M059J (cell line): ENCODE measurements at places on chromosomes 1 and 21. TPM values are rescaled to one million over a fixed set of nuclear protein-coding genes. Genes with fewer than 3 reads are reported as not detected.
A peak's percentile ranks its signal among the peaks of the same experiment; 100 is the strongest.

NFYC gene
- 24.9 and 38.1 TPM in 2 replicates for total RNA-seq

ANGPTL7 gene
- 0.12 and 0.22 TPM in 2 replicates for total RNA-seq

TSACC gene
- total RNA-seq, result not detected in 2 replicates

KRTAP13-4 gene
- not detected in 2 replicates for total RNA-seq

APCS gene
- total RNA-seq, result not detected in 2 replicates

DYNLT5 gene
- 5.2 and 7.8 TPM in 2 replicates for total RNA-seq

OR2G6 gene
- not detected in 2 replicates for total RNA-seq

MATN1 gene
- 0.10 TPM in 1 of 2 replicates, not detected in the other for total RNA-seq

LRRC38 gene
- 0.15 and 0.37 TPM in 2 replicates for total RNA-seq

POU3F1 gene
- not detected in 2 replicates for total RNA-seq

MMEL1 gene
- not detected in 2 replicates for total RNA-seq

CHD5 gene
- 0.07 TPM in 1 of 2 replicates, not detected in the other for total RNA-seq

OR2L3 gene
- not detected in 2 replicates for total RNA-seq

PTAFR gene
- total RNA-seq, result 0.07 and 0.47 TPM in 2 replicates

EIF4G3 gene
- total RNA-seq, result 32.2 and 57.2 TPM in 2 replicates

MX2 gene
- total RNA-seq, result 346 and 370 TPM in 2 replicates

RHEX gene
- not detected in 2 replicates for total RNA-seq

TEDDM1 gene
- total RNA-seq, result not detected in 2 replicates

HSPA6 gene
- 0.15 and 0.44 TPM in 2 replicates for total RNA-seq

GRCh38 chr21:34513129-34513675 lies 1.2 kb upstream of the KCNE1 start:
- DNase-seq, result no peak

DNA sequence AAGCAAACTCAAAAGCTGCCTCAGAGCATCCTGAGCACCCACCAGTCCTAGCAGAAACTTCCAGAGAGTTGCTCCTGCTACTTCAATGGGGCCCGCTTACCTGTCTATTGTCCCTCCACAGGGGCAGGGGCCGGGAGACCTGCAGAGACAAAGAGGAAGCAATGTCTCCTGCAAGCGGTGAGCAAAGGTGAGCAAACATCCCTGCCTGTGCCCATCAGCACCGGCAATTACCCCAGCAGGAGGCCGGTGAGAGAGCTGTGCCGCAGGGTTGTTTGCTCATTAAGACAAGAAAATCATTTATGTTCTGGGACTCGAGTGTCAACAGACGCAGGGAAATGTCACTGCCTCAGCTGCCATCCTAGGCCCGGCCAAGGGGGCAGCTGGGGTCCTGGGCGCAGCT lies 53.8 kb upstream of the TARDBP start:
- DNase-seq, result no peak

- peak; percentile 81 for DNase-seq
Measured at GRCh38 chr1:111739925-111740765, 950 bp upstream of the INKA2 start.

GRCh38 chr1:202247837-202248795 lies 54.5 kb downstream of the LGR6 start:
- DNase-seq, result no peak

- DNase-seq, result no peak
Measured at GRCh38 chr1:208369658-208370057, 125.5 kb upstream of the PLXNA2 start.

GRCh38 chr1:66533804-66534740 lies at the start of gene SGIP1:
Gene SGIP1 (plus strand): TSS chr1:66534153. CDS start chr1:66534359, 206 bp downstream.
- DNase-seq, result peak; percentile 80

GRCh38 chr1:22349362-22350043 lies 102.1 kb upstream of the ZBTB40 start:
- DNase-seq, result no peak

GRCh38 chr21:43842742-43843141 lies 22.3 kb upstream of the AGPAT3 start:
- DNase-seq, result no peak

DNA sequence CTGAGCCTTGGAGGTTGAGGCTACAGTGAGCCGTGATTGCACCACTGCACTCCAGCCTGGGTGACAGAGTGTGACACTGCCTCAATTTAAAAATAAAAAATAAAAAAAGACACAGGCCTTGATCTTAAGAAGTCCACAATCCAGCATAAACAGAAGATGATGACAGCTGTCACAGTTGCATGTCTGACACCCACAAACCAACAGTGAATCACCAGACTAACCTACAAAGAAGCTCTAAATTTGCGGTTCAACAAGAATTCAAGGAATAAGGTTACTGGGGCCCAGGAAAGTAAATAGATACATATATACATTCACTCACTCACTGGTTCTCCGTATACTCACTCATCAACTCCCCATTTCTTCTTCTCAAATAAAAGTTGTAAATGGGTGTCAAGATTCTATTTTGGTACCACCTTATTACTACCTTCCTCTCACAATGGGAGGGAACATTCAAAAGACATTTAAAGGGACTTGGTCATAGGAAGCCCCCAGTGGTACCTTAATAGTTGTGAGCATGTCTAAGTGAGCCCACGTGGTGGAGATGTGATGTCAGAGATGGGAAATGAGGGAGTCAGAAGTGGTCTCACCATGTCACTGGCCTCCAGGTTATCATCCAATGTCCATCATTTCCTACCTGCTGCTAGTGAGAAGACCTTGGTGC lies 66.9 kb upstream of the PRDX6 start:
- DNase-seq, result peak; percentile 90

GRCh38 chr1:54274448-54274847 lies 74.5 kb downstream of the MRPL37 start:
- DNase-seq, result no peak

GRCh38 chr1:166119471-166119965 lies 47.3 kb downstream of the FAM78B start:
- DNase-seq, result no peak

GRCh38 chr1:208397286-208397685 lies 153.1 kb upstream of the PLXNA2 start:
- no peak for DNase-seq

- DNase-seq, result peak; percentile 14
Measured at GRCh38 chr21:16186742-16187141, 457.0 kb downstream of the USP25 start.

GRCh38 chr1:21568006-21568746 lies 59.0 kb downstream of the ALPL start:
- peak; percentile 77 for DNase-seq

- peak; percentile 11 for DNase-seq
Measured at GRCh38 chr1:175376194-175376593, 183.6 kb upstream of the KIAA0040 start.

- DNase-seq, result peak; percentile 94
Measured at GRCh38 chr1:110393691-110394492, 3.1 kb upstream of the SLC16A4 start.

DNA sequence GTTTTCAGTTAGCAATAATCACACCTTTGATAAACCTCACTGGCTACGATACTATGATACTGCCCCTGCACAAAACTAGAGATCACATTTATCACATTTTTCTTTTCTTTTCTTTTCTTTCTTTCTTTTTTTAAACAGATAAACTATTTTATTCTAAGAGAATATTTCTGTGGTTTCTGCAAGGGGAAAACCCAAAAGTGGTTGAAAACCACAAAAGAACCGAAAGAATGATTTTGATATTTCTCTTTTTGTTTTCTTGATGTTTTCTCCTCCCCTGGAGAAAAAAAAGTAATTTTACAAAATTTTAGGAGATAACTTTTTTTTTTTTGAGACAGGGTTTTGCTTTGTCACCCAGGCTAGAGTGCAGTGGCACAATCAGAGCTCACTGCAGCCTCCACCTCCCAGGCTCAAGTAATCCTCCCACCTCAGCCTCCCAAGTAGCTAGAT lies 18.4 kb upstream of the FRRS1 start:
- DNase-seq, result no peak

GRCh38 chr1:52552236-52552504 lies 722 bp downstream of the TUT4 start:
- DNase-seq, result peak; percentile 76

GRCh38 chr1:110205156-110205555 lies 5.0 kb upstream of the KCNC4 start:
- DNase-seq, result no peak

DNA sequence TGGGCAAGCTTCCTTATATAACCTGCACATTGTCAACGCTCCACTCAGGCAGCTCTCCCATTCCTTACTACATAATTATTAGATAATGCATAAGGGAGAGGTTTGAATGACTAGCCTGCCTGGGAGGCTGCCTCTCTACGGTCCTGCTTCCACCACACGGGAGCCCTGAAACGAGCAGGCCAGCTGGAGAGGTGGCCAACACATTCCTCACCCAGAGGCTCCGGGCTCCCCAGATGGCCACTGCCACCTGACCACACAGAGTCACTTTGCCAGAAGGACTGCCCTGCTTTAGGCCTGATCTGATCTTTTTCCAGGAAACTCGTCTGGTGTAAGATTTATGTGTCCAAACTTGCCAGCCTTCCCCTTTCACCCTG lies 27.9 kb downstream of the HIVEP3 start:
- peak; percentile 81 for DNase-seq

DNA sequence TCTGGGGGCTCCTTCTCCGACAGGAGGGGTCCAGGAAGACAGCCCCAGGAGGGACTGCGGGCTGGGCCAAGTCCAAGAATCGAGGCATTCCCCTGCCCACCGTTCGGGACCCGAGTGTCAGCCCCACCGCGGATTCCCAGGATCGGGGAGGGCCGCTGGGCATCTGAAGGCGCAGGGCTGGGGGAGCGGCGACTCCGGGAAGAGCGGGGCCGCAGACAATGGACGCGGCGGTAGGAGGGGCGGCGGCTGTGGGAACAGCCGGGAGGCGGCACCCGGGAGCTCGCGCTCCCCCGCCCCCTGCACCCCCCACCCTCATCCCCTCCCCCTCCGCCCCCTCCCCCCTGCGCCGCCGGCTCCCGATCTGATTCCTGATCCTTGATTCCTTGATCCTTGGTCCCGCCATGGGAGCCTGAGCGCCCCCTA lies at the start of gene VANGL2:
TSS of gene VANGL2 (plus strand) at position 342 of the 423 bp plus-strand sequence. CDS start 15,274 bp downstream, outside the sequence.
- peak; percentile 15 for DNase-seq

GRCh38 chr1:230643908-230644307 lies 1.6 kb downstream of the COG2 start:
- DNase-seq, result peak; percentile 13

DNA sequence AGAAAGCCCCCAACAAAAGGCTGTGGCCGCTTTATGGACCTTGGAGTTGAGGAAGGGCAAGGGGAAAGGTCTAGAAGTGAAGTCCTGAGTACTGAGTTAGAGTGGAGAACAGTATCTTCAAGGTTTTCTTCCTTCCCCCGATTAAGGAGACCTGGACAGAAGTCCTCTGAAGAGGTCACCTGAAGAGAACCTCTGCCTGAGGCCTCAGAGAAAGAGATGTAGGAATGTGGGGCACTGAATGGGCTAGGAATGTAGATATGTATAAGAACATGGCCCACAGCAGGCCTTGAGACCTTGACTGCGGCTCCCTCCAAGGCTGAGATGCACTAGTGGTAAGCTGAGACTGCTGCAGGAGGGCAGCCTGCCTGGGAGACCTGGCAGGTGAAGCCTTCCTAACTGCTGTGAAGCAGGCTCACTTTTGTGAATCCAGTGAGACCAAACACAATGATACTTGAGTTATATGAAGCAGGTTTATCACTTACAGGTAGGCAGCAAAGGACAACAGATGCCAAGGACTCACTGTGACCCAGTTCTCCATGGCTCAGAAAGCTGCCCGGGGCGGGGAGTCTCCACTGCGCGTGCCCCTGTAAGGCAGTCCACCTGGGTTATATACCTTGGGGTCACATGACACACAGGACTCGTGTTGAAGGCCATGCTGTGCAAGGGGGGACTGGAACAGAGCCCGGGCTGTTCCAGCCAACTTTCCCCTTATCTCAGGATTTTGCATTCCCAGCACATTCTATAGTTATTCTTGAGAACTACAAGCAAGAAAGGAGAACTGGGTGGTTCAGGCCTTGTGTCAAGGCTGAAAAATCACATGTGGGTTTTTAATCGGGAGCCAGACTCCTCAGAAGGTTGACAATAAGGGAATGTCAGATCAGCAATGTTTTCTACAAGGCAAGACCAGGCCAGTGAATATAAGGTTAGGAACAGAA lies 78.8 kb upstream of the PPM1J start:
- DNase-seq, result no peak

- DNase-seq, result no peak
Measured at GRCh38 chr1:91897016-91897415, 11.1 kb upstream of the TGFBR3 start.

GRCh38 chr1:11528611-11529261 lies 49.8 kb downstream of the DISP3 start:
- DNase-seq, result no peak

- peak; percentile 82 for DNase-seq
Measured at GRCh38 chr1:240237305-240237721, 145.6 kb downstream of the FMN2 start.

DNA sequence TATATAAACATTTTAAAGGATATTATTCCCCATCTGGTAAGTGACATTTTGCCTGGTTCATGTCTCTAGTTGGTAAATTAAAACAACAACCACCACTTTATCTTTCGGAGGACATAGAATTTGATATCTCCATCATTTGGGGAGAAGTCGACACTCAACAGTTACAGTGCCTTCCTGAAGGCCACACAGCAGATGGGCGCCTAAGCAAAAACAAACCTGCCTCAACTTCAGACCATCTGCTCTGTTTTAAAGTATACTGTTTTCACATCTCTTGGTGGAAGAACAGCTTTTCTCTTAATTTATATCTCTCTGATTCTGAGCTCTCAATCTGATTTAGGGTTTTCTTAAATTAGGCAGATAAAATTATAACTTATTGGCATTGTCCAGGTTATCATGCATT lies 282.2 kb downstream of the RYR2 start:
- DNase-seq, result no peak

DNA sequence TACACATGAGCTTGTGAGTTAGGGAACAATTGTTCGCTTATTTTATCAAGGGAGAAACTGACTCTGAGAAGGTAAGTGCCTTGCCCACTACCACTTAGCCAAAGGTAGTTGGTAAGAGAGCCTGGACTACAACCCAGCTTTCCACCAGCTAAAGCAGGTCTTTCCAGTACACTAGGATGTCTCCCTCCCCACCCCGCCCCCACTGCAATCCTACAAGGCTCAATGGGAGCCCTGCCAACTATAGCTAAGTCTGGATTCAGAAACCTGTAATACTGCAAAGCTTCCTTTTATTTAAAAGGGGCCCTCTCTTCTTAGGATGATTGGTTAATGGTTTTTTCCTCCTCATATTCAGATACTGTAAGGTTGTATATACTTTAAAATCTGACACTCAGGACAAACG lies 102.0 kb upstream of the C8B start:
- DNase-seq, result no peak

DNA sequence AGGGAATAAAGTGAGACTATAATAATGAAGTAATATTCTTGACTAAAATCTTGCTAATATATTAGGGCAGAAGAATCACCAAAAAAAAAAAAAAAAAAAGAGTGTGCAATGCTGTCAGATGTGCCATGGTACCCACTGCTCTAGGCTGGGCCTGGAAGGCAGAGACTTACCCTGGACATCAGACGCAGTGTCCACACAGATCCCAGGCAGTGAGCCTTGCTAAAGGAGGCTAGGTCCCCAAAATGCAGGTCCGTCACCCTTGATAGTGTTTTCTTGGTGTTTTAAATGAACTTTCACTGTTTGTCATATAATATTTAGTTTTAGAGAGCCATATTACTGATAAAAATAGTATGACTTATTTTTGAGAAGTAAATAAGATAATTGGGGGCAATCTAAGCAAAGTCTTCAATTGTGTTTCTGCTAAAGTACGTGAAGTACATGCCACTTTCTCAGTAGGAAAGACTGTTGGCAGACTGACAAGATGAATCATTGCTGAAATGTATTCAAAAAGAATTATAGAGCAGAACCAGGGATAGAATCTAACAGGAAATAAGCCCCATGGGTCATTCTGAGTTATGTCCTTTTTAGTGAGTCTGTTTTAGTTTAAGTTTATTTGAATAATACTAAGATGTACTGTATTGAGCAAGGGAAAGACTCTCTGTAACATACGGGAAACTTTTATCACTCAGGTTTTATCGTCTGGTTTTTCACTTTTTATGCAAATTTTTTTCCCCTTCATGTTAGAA lies 74.6 kb upstream of the PDC start:
- DNase-seq, result peak; percentile 98

GRCh38 chr1:185853739-185854138 lies 119.5 kb downstream of the HMCN1 start:
- DNase-seq, result peak; percentile 66
